Fibroblast of skin of right biceps (primary cell): ENCODE measurements at places on chromosomes 12 and 14.

DNA sequence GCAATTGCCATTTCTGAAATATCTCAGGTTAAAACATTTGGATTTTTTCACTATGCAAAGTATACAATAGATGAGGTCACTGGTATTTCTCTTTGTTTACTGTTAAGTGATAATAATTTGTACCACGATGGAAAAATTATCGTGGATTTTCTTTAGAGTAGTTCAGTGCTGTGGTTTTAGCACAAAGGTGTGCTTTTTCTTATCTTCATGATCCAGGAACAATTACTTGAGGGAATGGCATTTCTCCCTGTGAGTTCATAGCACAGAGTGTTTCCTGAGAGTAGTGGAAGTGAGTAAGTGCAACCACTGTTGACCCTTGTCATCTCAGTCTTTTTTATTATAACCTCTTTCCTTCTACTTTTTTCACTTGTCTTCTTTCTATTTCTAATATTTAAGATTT is 86.8 kb downstream of the FGD4 start:
- no peak for DNase-seq

DNA sequence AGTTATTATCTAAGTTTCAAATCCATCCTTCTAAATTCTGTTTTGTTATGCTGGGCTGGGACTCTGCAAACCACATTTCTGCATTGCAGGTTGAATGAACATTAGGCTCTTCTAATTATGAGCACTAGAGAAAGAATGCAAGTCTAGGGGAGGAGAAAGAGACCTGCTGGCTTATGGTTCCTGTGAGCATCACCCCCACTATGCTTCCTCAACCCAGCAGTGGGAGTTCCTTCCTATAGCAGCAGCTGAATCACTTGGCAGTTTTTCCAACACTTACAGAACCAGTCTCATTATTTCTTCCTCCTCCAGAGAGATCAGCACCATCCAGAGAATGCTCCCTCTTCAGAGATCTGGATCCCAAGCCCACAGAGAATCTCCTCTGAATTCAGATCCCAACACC is 297.7 kb upstream of the CLEC14A start:
- peak; percentile 97 for DNase-seq

DNA sequence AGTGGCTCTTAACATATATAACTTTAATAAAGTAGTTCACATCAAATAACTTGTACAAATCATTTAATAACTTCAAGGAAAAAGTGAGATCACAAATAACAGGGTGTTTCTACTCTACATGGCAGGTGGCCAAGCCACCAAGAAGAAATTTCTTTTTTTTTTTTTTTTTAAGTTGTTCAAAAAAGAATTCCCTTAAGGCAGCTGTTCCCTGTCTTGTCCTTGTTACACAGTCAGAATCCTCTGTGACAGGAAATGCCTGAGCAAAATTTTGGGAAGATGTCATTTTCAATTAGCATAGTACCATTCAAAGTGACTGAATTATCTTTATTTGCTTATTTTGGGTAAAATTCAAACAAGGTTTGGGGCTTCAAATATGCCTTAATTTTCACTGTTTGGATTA is 79.4 kb downstream of the LIN7A start:
- peak; percentile 44 for DNase-seq

DNA sequence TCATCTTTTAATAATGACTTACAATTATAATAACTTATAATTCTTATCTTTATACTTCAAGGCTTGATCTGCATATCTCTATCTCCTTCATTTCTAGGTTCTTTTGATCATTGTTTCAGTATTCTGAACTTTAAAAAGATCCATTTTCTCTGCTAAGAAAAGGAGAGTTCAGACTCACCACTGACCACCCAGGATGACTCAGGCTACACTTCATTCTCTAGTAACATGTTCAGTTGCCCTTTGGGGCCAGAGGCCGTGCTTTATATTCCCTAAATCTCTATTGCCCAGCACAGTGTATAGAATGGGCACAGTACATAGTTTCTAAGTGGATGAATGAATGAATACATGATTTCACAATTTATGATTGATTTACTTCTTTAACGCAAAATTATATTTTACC is 268.7 kb downstream of the AKAP6 start:
- DNase-seq, result no peak

- no peak for DNase-seq
These were observed 168.5 kb downstream of the NAV3 start for GRCh38 chr12:77999074-77999715.

DNA sequence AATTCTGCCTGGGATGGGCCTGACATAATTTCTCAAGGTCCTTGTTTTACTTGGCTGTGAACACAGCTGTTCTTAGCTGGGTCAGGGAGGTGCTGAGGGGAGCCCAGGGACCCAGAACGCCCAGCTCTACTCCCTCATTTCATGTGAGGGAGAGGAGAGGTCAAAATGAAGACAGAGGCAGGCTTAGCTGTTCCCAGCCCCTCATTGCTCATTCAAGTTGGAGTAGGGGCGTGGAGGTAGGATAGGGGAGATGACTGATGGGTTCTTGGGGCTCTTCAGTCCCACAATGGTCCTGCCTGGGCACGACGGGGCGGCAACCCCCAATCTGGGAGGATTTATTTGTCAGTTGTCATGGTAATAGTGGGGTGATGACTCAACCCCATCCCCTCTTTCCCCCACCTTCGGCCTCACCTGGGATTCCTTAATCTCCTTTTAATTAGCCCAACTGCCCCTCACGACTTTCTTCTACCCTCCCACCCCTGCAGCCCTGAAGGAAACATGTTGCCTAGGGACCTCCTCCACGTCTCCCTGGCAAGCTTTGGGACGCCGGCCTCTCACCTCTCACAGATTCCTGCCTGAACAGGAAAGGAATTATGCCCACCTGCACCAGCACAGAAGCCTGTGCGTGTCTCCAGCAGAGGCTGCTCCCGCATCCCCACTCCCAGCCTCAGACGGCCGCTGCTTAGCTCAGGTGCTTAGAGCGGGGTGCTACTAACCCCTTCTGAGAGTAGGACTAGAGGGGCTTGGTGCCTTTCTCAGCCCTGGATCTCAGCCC is 10.2 kb downstream of the SPRYD3 start:
- DNase-seq, result no peak

DNA sequence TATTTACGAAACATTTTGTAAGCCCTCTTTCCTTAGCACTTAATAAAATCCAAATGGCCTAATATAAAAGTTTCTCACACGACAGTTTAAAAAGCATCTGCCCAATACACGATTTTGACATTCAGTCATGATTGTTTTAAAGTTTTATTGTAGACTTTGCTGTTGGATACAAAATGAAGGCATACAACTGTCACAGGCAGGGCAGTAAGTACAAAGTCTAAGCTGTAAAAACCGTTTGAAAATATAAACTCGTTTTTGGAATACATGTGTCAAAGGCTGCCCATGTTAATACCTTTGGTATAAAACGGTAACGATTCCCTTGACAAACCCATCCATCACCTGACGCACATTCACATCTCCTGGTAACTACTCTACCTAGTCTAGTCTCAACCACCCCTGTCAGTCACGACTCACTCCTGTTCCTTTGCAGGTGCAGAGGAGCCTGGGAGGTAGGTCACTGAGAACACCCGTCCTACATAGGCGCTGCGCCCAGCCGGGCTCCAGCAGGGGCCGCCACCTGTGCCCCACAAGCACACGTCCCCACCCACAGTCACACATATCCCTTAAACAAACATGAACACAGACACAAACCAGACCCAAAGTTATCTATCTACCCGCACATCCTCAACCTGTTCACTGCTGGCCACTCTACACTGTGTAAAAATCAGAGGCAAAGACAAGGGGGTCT is 27.1 kb downstream of the KCTD10 start:
- DNase-seq, result no peak

GRCh38 chr14:103126088-103126872 is 3.0 kb downstream of the TNFAIP2 start:
- DNase-seq, result no peak

DNA sequence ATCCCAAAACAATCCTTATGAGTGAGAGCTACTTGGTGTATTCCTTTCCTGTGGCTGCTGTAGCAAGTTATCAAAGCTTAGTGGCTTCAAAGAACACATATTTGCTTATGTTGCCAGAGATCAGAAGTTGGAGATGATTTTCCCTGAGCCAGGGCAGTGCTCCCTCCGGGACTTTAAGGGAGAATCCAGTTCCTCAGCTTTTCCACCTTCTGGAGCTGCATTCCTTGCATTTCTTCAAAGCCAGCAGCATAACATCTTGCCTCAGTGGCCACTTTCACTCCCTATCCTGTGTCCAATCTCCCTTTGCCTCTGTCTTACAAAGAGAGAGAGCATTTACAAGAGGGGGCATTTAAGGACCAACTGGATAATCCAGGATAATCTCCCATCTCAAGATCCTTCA is 33.7 kb downstream of the P2RX7 start:
- DNase-seq, result no peak

GRCh38 chr12:46548605-46549071 is 176.1 kb upstream of the SLC38A2 start:
- DNase-seq, result peak; percentile 86

- no peak for DNase-seq
These were observed 88.8 kb downstream of the SPTSSA start for GRCh38 chr14:34373191-34373590.

DNA sequence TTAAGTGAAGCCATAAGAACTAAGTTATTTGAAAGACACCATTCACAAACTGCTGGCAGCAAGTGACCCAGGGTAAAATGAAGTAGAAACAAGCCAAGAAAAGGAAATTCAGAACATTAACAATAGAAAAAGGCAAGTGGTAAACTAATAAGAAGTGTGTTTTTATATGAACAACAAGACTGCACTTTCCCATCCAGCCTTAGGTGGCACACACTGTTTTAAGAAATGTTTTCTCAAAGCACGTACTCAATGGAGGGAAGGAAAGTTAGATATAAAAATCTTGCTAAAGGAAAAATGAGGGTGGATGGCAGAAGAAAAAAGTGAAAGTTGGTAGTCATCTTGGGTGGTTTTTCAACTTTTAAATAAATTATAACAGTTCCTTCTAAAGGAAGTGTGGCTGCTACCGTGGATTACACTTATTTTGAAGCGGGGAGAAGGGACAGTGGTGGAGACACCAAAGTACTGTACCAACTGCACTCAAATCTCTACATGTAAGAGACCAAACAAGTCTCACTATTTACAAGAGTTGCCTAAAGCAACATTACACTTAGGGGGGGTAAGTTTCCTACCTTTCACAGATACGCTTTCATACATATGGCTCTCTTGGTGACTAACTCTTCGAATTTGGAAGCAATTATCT is 58.8 kb downstream of the SEL1L start:
- DNase-seq, result no peak

- no peak for DNase-seq
These were observed 34.0 kb upstream of the C2CD5 start for GRCh38 chr12:22578328-22578727.

DNA sequence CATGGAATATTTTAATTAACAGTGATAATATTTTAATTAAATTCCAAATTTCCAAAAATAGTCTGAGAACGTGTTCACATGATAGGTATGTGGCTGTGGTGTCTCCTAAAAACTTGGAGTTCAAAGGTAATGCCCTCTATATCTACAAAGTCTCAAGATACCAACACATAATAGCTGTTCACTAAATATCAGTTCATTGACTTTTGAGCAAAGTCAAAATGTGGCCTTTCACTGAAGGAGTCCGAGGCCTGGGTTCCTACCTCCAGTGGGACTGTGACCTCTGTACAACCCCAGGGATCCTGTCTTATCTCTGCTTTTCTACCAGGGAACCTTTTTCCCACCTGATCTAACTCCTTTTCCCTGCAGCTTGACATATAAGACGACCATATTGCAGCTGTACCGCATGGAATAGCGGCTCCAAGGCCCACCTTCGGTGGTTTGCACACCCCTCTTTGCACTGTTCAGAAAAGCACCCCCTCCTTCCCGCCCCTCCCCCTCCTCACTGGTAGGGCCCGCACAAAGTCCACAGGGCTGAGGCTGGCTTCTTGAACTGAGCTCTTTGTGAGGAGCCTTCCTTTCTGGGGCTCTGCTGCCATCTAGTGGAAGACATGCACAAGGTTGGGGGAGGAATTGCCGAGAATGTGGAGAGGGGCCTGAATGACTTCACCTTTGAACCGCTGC is 3.1 kb downstream of the CCND2 start:
- peak; percentile 92 for DNase-seq

DNA sequence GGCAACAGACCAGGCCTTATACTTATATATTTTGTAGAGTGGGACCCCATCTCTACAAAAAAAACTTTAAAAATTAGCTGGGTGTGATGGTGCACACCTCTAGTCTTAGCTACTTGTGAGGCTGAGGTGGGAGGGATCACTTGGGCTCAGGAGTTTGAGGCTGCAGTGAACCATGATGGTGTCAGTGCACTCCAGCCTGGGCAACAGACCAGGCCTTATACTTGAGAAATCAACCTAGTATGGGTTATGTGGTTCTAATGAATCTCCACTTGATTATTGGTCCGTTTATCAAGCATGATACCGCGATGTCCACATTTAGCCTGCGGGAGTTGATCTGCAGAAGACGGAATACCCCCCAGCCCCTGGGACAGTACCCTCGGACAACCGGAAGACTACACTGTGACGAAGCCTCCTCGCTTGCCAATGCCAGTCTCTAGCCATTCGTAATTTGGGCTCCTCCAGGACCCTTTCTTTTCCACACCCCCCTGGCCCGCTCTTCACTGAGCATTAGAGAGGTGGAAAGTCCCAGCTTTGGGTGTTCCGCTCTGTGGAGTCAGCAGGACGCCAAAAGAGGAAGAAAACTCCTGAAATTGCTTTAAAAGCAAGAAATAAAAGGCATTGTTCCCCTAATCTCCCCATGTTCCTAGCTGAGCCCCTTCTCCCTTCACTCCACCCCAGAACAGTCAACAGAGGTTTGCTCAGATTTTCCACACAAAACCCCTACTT is 19.4 kb downstream of the LTBP2 start:
- no peak for DNase-seq

- no peak for DNase-seq
These were observed 37.5 kb downstream of the TMEM260 start for GRCh38 chr14:56617084-56617483.

DNA sequence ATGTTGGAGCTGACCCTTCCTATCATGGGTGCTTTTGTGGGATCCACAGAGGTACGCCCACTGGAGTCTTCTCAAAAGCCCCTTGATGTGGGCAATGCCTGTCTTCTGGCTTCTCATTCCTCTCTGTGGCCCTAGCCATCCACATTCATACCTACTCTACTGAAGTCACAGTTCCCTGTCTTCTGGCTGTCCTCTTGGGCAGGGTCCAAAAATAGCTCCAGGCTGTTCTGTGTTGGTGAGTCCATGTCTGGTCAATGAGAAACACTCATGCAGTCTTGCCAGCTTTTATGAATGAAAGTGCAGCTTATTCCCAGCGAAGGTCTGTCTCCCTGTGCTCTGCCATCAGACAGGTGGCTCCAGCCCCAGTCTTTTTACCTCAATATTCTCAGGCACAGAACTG is 135.9 kb upstream of the MDM1 start:
- peak; percentile 55 for DNase-seq

GRCh38 chr12:66775871-66776270 is 97.0 kb upstream of the GRIP1 start:
- no peak for DNase-seq

DNA sequence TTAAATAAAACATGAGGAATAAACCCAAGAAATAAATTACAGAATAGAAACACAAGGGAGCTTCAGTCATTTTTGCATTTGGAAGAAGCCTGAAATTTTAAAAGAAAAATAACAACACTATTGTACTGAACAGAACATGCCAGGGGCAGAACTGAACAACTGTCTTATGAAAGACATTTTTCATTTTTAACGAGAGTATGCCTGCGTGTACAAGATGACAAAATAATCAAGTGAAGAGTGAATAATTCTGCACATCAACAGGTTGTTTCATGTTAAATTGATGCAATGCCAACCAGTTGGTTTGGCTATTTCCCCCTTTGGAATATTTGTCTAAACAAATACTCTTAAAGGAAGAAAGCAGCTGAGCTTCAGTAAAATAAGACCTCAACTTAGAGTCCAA is 103.3 kb upstream of the BTG1 start:
- DNase-seq, result no peak

- DNase-seq, result no peak
These were observed 8.8 kb upstream of the DDHD1 start for GRCh38 chr14:53161758-53162435.
